ENCODE measurements at places on chromosomes 2 and 18.

GRCh38 chr18:78643004-78643403 is 336.6 kb upstream of the SALL3 start:
- no peak for DNase-seq

DNA sequence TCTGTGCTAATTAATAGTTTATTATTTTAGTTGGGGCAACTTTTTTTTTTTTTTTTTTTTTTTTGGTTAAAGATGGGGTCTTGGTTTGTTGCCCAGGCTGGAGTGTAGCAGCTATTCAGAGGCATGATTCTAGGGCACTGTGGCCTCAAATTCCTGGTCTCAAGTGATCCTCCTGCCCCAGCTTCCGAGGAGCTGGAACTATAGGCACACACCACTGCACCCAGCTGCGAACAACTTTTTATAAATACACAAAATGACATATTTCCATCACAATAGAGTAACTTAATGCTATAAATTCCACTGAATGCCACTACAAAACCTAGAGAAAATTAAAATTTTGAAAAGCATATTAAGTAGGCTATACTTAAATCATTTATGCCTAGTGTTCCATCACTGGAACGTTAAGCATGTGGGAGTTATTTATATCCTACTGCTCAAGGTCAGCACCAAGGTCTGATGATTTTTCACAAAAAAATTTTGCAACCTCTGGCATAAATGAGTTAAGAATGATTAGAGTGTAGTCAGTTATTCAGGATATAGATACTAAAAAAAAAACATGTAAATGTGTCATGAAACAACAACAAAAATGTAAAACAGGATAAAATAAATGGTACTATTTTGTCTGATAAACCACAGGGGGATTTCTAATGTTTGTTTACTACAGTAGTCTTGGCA is 46.8 kb downstream of the GFPT1 start:
- no peak for DNase-seq

GRCh38 chr18:14189858-14190257 is 57.6 kb upstream of the ZNF519 start:
- no peak for DNase-seq

DNA sequence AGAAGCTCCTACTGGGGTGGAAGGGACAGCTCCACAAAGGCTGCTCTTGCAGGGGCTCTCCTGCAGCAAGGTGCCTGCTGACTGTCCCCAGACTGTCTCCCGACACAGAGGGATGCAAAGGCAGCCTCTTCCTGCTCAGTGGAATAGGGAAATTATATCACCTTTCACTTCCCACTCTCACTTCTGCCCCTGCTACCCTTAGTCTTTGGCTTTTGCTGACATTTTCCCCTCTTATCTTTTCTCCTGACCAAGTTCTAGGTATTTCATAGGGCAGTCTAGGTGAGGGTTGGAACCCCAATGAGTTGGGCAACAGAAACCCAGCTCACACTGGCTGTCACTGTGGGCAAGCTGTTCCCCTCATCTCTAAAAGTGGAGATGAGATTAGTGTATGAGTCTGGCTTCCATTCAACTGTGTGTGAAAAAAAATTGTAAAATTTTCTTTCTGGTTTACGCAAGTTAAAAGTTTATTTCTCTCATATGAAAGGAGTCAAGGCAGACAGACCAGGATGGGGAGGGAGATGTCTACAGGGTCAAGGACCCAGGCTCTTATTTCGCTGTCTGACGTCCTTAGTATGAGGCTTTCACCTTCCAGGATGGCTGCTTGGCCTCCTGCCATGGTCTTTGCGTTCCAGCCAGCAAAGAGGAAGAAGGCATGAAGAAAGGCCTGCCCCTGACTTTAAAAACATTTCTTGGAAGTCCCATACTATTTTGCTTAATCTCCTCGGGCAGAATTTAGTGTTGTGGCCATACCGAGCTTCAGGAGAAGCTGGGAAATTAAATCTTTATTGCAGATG is 7.5 kb upstream of the MOCOS start:
- peak; percentile 75 for DNase-seq

Measured in tibial nerve (tissue), 4 donors.